ENCODE measurements at places on chromosomes 5 and 9.

GRCh38 chr5:175588709-175589429 lies 69.0 kb upstream of the HRH2 start:
- DNase-seq: no peak

DNA sequence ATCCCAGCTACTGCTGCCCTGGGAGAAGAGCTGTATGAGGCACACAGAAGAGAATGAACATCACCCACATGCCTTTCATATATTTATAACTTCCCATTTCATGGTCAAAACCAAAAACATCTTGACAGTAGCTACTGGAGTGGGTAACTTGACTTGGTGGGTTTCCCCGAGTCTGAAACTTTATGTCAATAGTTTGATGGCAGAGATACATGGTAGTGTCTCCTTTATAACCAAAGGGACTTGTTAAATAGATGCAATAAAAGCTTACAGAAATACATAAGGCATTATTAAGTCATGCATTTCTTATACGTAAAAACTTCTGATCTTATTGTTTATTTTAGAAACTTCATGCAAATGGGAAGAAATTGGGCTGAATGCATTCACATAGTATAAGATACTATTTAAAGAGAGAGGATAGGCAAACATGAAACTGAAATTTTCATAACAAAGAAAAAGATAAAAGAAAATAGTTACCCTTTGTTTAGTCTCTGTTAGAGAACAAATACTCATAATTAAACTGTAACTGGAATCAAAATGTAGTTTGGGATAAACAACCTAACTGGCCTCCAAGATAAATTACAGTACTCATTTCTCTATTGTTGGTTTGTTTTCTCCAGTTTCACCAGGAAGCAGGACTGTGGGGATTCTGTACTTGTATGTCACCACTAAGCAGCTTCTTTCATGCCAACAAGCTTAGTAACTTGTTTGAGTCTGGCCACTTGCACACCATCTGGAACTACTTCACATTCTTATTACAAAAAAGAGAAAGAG lies 459.3 kb upstream of the MEF2C start:
- DNase-seq: no peak

DNA sequence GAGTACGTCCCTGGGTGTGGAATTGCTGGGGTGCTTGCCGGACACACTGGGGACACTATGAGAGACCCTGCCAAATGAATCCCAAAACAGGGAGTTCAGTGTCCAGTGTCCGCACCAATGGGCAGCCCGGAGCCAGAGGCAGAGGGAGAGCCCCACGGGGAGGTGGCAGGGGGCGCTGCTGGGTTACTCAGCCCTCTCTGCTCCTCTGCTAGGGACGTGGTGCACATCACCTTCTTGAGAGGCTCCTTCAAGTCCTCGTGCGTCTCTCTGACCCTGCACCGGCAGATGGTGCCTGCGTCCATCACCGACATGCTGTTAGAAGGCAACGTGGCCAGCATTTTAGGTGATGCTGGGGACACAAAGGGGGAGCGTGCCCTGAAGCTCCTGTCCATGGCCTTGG lies 20.8 kb downstream of the STKLD1 start:
- no peak for DNase-seq

GRCh38 chr5:136439367-136439766 lies 74.0 kb upstream of the TRPC7 start:
- no peak for DNase-seq

Data from NCI-H2081 treated with DMSO at 0.1 percent for 48 hours (cell line).